ENCODE measurements at places on chromosomes 16 and 17.

GRCh38 chr16:85216522-85217375, 104.5 kb upstream of the CIBAR2 start:
- DNase-seq = no peak

- no peak for DNase-seq
These were observed 452.0 kb downstream of the SOX9 start for GRCh38 chr17:72572604-72573491.

DNA sequence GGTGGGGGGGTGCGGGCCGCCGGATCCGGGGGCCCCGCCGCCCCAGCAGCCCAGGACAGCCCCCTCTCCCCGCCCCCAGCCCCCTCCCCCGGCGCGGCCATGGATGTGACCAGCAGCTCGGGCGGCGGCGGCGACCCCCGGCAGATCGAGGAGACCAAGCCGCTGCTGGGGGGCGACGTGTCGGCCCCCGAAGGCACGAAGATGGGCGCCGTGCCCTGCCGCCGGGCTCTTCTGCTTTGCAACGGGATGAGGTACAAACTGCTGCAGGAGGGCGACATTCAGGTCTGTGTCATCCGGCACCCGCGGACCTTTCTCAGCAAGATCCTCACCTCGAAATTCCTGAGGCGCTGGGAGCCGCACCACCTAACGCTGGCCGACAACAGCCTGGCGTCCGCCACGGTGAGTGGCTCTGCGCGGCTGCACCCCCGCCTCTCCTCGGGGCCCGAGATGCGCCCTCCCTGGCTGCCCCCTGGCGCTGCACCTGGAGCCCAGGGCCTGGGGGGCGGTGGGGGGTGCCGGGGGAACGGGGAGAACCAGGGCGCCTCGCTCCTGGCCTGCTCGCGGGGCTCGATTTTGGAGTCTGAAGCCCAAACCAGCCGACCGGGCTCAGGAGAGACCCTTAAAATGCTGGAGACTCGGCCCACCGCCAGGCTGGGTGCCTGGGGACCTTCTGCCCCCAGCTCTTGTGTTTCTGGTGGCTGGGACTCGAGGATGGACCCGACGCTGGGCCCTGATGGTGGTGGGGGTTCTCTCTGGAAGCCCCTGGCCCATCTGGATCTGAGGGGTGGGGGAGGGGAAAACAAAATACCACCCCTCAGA, 744 bp downstream of the CMIP start:
- DNase-seq = no peak

DNA sequence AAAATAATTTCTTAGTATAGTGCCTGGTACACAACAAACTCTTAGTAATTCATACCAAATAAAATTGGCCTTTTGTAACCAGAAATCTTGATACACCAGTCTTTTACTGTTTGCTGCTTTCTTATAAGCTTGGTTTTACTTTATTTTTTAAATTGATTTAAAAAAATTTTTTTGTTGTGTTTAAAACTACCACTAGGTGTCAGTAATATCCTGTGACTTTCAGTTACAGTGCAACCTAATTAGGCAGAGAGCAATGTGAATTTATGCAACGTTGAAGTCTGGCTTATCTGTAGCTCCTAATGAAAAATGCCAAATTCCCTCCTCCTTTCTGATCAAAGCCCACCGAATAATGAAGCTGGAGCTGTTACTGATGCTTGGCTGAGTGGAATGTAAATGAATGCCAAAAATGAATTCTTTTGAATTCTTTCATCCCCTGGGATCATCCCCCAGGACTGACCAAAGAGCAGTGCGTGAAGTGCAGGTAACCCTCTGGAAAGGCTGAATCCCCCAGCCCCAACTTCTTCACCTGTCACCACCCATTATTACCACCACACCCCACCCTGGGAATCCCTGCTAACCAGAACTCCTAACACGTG, 3.8 kb downstream of the ERCC4 start:
- peak; percentile 11 for DNase-seq

DNA sequence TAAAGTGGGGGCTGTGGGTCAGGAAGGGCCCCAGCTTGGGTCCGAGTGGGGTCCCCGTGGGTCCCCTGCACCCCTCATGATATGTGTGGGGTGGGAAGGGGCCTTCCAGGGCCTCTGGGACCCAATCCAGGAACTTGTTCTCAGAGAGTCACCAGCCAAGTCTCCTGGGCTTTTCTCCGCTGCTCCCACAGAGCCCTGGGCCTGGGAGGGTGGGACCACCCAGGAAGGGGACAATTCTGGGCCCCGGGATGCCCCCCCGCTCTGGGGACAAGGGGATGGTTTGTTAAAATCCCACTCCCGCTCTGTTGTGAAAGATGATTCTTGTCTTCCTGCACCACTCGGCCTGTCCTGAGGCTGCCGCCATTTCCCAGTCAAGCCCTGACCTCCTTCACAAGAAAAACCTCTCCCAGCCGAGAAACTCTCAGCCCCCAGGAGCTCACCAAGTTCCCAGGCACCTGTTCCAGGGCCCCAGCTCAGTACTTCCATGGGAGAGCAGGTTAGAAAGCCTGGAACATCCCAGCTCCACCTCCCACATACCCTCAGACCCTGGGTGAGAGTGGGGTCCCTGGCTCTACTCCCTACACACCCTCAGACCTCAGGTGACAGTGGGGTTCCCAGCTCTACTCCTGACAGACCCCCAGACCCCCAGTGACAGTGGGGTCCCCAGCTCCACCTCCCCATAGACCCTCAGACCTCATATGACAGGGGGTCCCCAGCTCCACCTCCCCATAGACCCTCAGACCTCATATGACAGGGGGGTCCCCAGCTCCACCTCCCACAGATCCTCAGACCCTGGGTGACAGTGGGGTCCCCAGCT, 75.1 kb downstream of the METRNL start:
- DNase-seq = no peak

GRCh38 chr17:62735044-62735651, 73.0 kb downstream of the MARCHF10 start:
- no peak for DNase-seq
